ENCODE measurements at places on chromosomes 1 and 21.

GRCh38 chr1:2962061-2962460 is 59.2 kb upstream of the ACTRT2 start:
- no peak for DNase-seq

DNA sequence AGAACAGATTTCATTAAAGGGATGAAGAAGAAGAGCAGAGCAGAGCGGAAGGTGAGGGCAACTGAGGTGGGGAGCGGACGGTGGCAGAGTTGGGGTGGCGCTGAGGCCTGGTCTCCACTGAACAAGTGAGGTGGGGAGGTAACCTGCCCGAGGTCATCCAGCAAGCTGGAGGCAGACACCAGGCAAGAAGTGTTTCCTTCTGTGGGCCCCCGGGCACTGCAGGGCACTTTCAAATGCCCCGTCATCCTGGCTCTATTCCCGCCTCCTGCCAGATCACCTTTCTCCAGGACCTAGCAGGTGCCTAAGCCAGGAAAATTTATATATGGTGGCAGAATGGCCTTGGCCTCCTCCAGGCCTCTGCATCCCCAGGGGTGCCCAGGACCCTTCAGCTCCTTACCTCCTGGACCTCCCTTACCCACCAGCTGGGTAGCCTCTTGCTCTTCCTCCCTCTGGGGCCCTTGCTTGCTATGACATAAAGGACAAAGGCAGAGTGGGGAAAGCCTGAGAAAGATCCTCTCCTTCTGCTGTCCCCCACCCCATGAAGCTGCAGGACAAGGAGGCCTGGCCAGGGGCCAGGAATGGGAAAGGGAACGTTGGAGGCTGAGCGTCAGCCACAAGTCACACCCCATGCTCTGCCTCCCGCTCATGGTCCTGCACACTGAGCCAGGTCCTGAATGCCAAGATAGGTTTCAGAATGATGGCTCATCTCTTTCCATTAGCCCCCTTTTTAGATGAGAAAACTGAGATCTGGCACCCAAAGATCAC is 29.0 kb downstream of the VWA5B1 start:
- DNase-seq = no peak

DNA sequence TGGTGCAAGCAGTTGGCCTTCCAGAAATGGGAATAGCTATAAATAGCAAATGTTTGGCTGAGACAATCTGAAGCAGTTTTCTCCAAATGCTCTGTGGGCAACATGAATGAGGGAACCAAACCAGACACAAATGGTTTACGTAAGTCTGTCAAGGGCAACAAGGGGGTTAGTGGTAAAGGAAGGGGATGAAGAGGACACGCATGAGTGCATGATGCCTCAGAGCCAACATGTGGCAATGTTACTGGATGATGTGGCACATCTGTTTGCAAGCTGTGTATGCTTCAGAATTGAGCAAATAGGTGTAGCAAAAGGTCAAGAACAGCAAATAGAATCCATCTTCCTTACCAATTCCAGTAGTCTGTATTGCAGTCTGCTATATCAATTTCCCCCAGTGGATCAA is 76.3 kb upstream of the LMO4 start:
- DNase-seq = peak; percentile 99

DNA sequence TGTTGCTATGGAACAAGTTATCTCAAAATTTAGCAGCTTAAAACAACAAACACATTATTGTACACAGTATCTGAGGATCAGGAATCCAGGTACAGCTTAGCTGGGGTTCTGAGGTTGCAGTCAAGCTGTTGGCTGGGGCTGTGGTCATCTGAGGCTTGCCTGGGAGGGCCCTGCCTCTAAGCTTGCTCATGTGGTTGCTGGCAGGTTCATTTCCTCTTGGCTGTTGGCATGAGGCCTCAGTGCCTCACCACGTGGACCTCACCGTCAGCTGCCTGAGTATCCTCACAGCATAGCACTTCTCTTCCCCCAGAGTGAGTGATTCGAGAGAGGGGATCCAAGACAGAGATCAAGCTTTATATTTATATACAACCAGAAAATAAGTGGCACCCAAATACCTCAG is 18.6 kb downstream of the NTPCR start:
- no peak for DNase-seq

GRCh38 chr1:204410688-204411450 is 748 bp downstream of the PPP1R15B start:
- DNase-seq = peak; percentile 56

DNA sequence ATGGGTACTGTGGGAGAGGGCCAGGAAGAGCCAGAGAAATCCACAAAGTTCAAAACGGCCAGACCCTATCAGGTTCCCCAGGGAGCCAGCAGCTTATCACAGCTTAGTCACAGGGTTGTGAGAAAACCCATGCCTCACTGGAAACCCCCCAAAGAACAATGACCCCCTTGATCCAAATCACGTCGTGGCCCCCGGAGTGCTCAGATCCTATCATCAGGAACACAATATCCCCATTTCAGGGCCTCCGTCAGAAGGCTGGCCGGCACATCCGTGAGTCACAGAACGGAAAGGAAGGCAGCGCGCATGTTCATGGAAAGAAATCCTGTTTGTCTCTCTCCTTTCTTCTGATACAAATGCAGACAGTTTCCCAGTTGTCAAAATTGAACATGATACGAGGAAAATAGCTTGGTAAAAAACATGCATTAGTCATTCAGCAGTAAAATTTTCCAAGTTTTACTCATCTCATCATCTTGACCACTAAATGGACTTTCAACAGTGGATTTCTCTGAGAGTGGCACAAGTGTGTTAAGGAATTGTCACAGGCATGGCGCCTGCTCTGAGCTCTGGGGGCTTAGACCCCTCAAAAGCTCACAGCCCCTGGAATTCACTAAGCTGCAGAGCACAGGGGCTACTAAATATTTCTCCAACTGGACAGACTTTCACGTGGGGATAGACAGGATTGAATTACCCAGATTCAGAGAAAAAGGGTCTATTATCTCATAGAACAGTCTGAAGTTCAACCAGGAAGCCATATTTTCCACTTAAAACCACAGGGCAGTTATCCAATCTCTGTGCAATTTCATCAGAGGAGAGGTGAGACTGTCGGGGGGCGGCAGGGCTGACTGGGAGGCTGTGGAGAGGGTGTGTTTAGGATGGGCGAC is 124.8 kb downstream of the RIPK4 start:
- peak; percentile 66 for DNase-seq

DNA sequence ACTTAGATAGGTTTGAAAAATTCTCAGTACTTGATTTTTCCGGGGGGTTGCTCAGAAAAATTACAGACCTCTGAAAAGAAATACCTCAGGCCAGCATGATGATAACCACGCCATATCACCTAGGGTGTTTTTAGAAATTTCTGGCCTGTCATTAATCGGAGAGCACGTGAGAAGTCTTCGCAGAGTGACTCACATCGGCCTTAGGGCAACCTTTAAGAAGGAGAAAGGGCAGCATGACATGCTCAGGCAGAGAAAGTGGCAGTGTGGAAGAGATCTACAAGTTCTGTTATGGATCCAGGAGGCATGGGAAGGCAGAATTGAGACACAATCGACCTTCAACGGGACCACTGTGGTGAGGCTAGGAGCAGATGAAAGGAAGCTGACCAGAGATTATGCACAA is 506.3 kb downstream of the LMO4 start:
- DNase-seq = no peak
